ENCODE measurements at places on chromosomes 7 and 10.

DNA sequence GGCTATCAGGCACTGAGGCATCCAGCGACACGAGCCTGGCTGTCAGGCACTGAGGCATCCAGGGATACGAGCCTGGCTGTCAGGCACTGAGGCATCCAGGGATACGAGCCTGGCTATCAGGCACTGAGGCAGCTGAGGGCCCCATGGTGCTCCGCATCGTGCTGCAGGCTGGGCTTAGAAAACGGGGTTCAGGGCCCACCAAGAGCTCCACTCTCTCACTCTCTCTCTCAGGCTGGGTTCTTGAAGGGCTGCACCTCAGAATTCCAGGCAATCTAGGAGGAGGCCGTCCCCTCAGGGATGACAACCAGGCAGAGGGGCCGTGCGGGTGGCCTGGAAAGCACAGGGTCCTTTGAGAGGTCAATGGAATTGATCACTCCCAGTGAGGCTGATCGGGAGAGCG is 69.0 kb downstream of the CFAP46 start:
- no peak for DNase-seq

- no peak for DNase-seq
Measured at GRCh38 chr7:151017953-151018420, 6.3 kb downstream of the ATG9B start.

DNA sequence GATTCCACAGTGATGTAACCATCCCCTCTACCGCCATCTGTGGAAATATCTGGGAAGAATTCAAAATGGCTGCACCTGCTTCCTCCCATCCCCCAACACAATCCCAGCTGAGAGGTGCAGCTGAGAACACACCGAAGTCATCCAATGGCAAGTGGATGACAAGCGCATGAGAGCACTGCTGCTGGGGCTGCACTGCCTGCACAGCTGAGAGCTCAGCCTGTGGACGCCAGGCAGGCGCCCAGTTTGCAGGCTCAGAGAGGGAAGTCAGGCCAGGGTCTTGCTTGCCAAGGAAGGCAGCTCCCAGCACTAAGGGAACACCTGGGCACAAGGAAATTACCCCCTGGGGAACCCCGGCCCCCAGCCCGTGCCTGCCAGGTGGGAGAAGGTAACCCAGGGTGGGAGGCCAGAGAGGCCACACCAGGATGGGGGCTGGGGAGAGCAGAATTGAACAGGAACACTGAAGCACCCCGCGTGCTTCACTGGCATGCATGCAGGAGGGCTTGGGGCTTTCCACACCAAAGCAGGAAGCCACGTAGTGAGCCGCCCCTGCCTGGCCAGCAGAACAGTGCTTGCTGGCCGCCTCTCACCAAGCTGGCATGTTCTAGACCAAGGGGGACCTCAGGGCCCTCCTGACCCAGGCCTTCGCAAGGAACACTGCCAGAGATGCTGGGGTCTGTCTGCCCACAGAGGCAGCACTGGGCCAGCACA is 46.2 kb downstream of the FAM53B start:
- no peak for DNase-seq

GRCh38 chr7:4237296-4238235 is 444.5 kb upstream of the FOXK1 start:
- no peak for DNase-seq

GRCh38 chr10:74432841-74433594 is 282.0 kb downstream of the ADK start:
- no peak for DNase-seq

DNA sequence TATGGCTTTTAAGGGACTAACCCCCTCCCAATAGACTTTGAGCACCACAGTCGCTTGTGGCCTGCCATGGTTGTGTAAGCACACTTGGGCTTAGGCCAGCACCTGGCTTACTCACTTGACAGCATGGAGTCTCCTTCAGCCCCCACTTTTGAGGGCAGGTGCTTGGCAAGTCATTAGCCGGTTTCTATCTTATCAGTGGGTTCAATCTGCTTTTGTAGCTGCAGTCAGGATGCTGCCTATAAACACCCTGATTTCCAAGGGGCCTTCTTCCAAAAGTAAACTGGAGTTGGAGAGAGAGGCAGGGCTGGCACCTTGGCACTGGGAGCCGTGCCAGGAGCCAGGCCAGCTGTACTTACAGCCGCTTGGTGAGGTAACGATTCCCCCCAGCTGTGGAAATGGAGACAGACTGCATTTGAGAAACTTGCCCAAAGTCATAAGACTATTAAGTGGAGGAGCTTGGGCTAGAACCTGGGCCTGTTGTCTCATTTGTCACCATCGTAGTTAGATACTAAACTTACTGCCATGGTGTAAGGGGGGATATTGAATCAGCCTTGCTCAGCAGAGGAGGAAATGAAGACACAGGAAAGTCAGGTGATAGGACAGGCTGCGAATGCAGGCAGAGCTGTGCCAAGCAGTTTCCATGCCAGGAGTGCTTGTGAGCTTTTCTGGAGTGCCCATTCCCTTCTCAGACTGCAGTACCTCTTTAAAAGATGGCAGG is 92.2 kb upstream of the EFCAB10 start:
- peak; percentile 99 for DNase-seq

- DNase-seq = no peak
Measured at GRCh38 chr7:31935124-31936054, 134.8 kb downstream of the PDE1C start.

GRCh38 chr10:132710746-132711612 is 75.0 kb downstream of the NKX6-2 start:
- DNase-seq = no peak

DNA sequence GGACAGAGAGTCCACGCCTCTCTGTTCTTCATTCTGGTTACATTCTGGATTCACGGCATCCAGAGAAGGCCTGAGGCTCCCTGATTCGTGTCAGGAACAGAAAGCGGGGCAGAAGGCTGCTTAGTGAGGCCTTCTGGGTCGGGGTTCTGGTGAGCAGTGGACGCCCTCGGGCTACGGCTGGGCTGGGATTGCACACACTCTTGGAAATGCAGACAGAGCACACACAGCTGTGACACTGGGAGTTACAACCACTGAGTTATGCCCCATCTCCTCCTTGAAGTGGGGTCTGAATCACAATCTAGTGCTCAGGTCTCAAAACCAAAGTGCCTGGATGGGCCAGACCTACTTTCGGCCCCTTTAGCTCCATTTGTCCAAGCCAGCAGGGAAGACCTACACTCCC is 156.9 kb upstream of the GDF10 start:
- DNase-seq = no peak

DNA sequence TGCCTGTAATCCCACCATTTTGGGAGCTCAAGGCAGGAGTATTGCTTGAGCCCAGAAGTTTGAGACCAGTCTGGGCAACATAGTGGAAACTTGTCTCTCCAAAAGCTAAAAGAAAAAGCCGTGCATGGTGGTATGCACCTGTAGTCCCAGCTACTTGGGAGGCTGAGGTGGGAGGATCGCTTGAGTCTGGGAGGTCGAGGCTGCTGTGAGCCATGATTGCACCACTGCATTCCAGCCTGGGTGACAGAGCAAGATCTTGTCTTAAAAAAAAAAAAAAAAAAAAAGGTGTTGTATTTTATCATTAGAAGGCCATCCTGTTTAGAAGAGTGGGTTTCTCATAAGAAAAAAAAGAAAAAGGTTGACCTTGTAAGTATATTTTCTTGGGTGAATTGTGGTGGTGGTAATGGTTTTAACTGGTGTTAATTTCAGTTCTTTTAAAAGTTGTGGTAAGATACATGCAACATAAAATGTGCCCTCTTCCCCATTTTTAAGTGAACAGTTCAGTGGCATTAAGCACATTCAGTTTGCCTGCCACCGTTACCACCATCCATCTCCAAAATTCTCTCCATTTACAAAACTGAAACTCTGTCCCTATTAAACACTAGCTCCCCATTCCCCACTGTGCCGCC is 34.7 kb downstream of the GRIFIN start:
- no peak for DNase-seq

GRCh38 chr7:110645060-110645459 is 445.9 kb upstream of the LRRN3 start:
- no peak for DNase-seq

DNA sequence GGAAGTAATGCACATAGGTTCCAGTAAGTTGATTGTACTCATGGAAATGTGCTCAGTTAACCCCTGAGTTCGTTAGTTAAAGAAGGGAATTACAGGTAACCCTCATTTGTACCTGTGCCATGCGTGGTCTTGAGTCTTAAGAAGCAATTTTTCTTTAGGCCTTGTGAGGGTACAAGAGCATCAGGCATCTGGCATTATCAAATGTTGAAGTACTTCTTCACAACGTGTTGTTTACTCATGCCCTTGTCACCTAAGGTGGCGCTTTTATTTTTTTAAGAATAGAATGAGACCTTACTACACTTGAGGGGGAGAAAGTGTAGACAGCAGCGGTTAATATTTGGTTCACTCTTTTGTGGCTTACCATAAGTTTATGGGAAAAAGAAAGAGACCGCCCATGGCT is 167.1 kb downstream of the VTI1A start:
- no peak for DNase-seq

- no peak for DNase-seq
Measured at GRCh38 chr10:87053111-87053510, 33.0 kb downstream of the FAM25A start.

DNA sequence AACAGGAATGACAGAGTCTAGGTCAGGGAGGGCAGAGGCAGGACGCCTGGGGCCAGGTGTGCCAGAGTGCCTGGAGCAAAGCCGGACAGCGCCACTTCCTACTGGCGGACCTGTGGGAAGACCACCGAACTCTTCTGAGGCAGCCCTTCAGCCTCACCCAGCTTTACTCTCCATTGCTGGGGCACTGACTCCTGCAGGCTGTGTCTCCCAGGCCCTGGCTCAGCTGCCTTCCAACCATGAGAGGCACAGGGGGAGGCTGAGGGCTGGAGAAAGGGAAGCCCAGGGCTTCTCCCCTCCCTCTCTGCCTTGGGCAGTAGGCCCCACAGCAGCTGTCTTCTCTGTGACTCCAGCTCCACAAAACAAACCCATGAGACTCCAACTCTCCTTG is 139.6 kb upstream of the UNC5B start:
- DNase-seq = no peak

DNA sequence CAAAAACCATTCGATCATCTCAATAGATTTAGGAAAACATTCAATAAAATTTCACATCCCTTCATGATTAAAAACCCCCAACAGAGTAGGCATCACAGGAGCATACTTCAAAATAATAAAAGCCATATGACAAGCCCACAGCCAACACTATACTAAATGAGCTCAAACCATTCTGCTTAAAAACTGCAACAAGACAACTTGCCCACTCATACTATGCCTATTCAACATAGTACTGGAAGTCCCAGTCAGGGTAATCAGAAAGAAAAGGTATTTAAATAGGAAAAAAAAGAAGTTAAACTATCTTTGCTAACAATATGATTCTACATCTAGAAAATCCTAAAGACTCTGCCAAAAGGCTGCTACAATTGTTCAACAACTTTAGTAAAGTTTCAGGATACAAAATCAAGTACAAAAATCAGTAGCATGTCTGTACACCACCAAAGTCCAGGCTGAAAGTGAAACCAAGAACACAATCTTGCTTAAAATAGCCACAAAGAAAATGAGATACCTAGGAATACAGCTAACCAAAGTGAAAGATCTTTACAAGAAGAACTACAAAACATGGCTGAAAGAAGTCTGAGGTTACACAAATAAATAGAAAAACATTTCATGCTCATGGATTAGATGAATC is 882.6 kb downstream of the GRM8 start:
- no peak for DNase-seq

Measured in NCI-H2029 treated with DMSO at 0.1 percent for 48 hours (cell line).